ENCODE measurements at places on chromosomes 3 and 15. TPM values are rescaled to one million over a fixed set of nuclear protein-coding genes. Genes with fewer than 3 reads are reported as not detected.

SLC22A14 gene
- polyA plus RNA-seq = 0.10 TPM

PIGB gene
- polyA plus RNA-seq = 12.0 TPM

EPHB1 gene
- polyA plus RNA-seq = 0.03 TPM

ZNF774 gene
- polyA plus RNA-seq = 2.2 TPM

Data from mammary epithelial cell (primary cell).